GF-D8 (cell line): ENCODE measurements at places on chromosomes 5 and 9.

GRCh38 chr5:11174591-11174990, 413.6 kb upstream of the DAP start:
- no peak for DNase-seq

DNA sequence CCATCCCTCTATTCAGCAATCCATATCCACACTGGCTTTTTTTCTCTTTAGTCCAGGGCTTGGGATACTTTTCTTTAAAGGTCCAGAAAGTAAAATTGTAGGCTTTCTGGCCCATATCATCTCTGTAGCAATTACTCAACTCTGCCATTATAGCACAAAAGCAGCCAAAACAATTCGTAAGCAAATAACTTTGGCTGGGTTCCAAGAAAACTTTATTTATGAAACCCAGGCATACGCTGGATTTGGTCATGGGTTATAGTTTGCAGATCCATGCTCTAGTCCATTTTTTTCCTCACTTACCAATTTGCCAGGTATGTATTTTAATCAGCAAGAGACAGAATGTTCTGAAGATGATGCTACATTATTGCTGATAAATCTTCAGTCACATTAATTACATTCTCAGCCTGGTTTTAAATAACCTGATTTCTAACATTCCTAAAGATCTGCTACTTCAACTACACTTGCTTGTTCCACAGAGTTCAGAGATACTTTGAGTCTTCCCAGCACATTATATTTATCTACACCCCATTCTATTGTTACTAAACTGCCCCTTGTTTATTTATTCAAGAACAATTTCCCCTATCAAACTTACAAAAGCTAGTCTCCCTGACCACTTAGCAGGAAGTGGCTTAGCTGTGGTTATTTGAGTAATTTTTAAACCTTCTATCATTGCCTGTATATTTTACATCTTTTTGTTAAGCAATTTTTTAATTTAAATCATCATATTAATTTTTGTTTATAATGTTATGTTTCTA, 161.0 kb downstream of the ISL1 start:
- no peak for DNase-seq

- no peak for DNase-seq
These were observed 83.3 kb upstream of the CCDC112 start for GRCh38 chr5:115379622-115380344.

DNA sequence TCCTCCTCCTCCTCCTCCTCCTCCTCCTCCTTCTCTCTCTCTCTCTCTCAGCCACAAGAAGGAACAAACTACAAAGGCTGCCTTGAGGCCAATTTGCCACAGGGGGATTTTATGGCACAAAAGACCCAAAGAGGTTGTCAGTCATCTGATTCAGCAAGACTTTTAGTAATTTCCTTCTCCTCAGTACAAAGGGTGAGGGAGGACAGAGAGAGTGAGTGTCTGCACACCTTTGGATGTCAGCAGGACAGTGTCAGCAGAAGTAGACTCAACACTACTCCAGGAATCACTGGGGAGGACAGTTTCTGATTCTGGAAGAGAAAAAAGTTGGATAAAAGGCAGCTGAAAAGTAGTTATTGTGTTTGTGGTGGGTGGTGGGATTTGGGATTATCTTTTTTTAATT, 13.6 kb downstream of the TIMD4 start:
- DNase-seq: no peak

DNA sequence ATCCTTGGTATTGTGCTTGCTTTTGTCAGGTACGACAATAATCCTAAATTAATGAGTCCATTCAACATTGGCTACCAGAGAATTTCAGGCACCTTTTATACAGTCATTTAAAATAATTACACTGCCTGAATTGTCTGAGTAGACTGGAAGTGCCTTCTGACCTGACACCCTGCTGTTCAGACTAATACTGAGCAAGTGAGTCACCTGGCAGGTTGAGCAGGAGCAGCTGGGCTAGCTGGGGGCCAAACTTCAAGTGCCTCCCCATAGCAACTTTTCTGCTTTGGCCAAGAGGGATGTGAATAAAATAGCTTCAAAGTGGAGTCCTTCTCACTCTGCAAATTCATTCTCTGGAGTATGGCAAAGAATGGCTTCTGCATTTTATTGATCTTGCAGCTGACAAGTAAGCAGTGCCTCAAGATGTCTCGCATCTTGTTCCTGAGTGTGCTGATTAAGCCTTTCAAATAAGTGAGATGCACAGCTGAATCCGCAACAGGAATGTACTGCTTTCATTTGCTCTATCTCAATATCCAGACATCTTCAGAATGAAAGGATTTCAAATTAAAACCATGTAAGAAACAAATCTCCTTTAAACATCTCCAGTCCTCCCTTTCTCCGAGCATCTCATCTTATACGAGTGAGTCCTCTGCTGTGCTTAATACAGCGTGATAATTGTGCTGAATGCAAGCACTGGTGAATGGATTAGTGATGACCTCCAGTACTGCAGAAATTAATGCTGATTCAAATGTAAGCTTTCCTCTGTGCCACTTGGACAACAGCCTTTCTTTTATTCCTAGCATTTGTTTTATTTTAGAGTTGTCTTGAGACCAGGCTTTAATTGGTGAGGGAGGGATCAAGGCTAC, 271.2 kb downstream of the EDIL3 start:
- DNase-seq: no peak

DNA sequence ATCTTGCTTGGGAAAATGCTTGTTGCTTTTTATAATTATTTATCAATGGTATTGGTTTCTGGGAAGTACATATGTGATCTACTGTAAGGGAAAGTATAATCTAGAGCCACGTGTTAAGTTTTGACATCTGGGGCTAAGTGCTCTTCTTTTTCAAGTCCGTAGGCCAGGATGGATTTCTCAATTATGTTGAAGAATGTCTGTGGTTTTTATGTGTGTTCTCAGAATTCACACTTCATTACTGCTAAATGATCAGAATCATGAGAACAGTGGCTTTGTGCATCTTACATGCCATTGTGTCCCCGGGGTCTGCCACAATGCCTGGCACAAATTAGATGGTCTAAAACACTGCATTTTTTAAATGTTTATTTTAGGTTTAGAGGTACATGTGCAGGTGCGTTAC, 14.5 kb upstream of the AUH start:
- peak; percentile 79 for DNase-seq

- DNase-seq: no peak
These were observed 6.8 kb downstream of the CLPTM1L start for GRCh38 chr5:1338196-1338490.

- DNase-seq: no peak
These were observed 184.8 kb upstream of the TBCA start for GRCh38 chr5:77960863-77961396.

- DNase-seq: no peak
These were observed at the start of gene ROR2 for GRCh38 chr9:91949946-91950664. TSS of gene ROR2 (minus strand) at chr9:91950228.

- DNase-seq: no peak
These were observed 7.6 kb downstream of the BASP1 start for GRCh38 chr5:17224858-17225511.

DNA sequence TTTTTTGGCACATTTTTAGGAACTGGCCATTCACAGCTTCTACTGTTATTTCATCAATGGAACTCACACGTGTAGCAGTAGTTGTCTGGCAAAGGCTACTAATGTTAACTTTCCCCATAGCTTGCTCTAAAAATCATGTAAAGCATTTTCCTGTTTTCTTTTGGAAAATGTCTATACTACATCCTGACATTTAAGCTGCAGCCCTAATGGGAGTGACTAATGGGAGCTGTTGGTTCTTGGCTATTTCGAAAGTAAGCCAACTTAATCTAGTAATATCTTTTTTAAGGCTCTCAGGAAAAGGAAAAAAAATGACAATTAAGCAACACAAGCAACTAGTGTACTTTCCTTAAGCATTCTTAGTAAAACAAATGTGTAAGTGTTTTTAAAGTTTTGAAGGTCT, 169.2 kb downstream of the SLC12A2 start:
- no peak for DNase-seq

- DNase-seq: peak; percentile 14
These were observed 21.9 kb downstream of the STRBP start for GRCh38 chr9:123246534-123246933.

DNA sequence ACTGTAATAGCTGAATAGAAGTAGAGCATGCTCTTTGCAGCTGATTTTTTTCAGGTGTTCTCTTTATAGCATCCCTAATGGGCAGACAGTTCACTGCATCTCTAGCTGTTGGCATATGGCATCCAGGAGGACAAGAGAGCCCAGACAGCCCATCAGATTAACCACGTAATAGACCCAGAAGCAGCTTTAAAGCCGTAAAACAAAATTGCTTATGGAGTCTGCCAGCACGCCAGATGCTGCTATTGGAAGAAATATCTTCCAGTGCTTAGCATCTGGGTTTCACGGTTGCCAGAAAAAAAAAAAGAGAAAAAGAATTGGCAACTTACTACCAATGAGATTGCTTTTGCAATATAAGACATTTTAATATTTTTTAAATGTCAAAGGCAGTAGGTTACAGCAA, 869.4 kb upstream of the NUDT12 start:
- no peak for DNase-seq
